CD4-positive, alpha-beta memory T cell (primary cell): ENCODE measurements at places on chromosomes 6 and 20. TPM values are rescaled to one million over a fixed set of nuclear protein-coding genes. Genes with fewer than 3 reads are reported as not detected.

The PHACTR1 gene
- total RNA-seq = 0.44 TPM

The PLAGL1 gene
- 4.7 TPM for total RNA-seq

DNA sequence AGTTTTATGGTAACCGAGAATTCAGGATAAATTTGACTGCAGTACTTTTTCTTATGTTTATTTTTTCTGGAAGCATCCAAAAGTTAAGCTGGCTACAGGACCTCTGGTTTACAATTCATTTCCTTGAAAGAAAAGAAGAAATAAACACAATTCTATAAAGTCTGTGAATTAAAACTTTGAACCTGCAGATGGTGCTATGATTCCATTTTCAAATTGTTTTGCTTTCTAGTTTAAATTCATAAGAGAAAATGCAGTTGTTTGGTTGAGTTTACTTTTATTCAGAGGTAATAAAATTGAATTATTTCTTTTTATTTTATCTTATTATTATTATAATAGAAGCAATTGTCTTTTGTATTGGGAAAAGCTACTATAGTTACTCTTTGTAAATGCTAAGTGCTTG lies 1.8 kb upstream of the VIP start:
- no peak for DNase-seq

DNA sequence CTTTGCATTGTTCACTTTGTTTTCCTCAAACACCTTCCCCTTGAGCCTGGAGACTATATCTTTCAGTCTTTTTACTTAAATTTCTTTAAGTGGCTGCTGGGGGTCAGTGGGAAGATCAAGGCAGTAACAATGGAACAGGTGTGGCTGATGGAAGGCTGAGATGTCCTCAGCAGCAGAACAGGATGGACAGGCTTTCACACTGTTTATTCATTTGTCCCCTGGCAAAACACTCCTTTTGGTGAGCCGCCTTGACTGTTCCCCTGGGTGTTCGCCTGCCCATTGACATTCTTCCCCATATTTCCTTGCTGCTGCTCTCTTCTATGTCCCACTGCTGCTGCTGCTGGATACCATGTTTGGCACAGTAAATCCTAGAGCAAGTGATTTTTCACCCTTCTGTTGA lies 38.1 kb downstream of the RNF144B start:
- no peak for DNase-seq

DNA sequence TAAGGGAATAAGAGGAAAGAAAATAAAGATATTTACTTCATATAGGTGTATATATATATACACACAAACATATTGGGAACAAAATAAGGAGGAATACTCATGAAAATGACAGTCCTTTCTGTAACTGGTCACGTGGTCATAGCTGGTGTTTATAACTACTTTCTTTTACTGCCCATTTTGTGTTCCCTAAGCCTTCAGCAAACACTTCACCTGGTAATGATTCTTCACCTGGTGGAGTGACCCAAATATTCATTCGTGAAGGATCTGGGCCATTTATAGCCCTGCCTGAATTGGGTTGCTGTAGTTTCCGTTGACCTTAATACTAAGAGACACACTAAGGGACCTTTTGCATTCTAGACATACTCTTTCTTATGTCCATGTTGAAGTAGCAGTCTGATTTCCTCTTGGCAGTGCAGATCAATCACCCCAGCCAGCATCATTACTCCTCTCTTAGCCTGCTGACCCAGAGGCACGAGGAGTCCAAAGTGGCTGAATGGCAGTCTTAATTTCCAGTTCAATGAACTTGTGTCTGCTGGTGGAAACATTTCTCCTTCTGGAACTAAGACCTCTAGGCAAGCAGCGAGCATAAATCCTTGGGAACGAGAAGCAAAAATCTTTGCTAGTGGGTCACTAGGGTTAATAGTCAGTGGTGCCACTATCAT lies 39.9 kb upstream of the IYD start:
- DNase-seq = no peak

DNA sequence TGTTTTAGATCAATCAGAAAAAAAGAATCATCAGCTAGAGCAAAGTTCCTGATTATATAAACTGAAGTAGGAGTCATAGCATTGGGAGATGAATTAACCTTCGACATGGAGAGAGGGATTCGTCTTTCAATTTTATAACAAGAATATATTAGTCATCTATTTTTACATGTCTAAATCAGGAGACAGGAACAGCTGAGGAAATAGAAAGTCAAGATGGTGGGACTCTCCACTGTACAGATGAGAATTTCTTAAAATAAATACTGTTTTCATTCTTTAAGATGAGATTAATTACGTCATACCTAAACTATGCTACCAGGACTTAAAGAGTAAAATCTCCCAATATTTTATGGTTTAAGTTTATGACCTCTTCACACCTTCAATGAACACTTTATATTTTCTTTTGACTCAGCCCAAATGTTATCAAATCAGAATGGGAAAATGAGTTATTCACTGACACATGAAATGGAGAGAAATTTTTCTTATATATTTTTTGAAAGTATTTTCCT lies 1137.7 kb downstream of the EPHA7 start:
- no peak for DNase-seq

GRCh38 chr6:138520463-138520862 lies 21.2 kb upstream of the NHSL1 start:
- peak; percentile 3 for DNase-seq

DNA sequence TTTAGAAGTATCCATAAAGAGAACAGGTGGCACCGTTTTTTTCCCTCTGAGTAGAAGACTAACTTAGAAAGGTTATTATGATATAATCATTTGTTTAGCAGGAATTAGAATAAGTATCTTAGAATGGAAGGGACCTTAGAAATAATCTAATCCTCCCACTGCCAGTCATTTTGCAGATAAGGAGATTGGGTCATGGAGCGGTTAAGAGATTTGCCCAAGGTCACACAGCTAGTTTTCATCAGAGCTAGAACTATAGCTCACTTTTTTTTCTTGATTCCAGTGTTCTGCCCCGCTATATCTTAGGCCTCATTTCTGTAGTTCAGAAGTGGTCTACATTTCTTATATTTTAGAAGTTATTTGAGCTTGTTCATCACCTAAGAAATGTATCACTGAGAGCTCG lies 139.6 kb downstream of the PRL start:
- no peak for DNase-seq

DNA sequence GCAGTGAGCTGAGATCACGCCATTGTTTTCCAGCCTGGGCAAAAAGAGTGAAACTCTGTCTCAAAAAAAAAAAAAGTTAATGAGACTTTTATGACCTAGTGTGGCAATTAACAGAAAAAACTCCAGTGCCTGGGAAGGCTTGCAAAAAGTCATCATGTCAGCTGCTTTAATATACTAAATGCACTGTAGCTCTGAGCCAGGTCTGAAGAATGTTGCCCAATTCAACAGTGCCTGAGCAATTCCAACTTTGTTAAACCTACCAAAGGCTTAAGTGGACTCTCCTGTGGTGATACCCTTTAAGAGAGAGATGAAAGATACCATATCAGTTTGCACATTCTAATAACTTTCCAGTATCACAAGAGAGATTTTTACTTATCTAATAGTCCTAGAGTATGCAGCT lies 6.5 kb upstream of the ROS1 start:
- no peak for DNase-seq

- DNase-seq = no peak
These were observed 60.3 kb downstream of the ME1 start for GRCh38 chr6:83370567-83370966.

DNA sequence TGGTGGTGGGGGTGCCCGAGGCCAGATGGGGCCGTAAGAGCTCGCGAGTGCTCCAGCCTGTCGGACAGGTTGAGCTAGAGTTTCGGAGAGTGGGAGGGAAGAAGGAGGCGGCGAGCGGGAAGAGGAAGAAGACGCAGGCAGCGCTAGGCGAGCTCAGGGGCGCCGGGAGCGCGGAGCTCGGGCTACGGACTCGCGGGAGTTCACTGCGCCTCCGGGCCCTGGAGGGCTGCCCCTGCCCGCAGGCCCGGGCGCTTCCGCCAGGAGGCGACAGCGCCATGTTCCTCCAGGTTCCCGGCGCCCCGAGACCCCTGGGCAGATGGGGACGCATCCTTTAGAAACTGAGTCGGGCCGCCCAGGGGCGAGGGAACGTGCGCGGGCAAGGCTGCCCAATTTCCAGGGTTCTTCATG lies 984 bp downstream of the TFAP2C start:
- DNase-seq = no peak

GRCh38 chr6:33936886-33937285 lies 133.1 kb upstream of the MLN start:
- DNase-seq = no peak

DNA sequence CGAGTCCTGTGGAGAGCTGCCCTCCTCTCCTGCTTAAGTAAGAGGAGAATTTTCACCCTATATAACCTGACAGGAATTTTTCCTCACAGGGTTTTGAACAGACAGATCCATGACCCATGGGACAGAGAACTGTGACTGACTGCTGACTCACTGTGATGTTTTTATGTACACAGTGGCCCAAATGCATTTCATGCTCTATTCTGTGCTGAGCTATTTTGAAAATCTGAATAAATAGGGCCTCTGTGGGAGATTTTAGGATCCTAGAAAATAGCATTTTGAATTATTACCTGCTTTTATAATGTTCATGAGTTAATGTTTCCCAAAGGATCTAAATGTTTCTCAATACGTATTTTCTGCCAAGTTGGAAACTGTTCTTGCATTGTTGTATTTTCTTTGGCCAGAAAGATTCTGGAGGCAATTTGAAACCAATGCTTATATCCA lies 577.4 kb downstream of the HTR1B start:
- DNase-seq = no peak

DNA sequence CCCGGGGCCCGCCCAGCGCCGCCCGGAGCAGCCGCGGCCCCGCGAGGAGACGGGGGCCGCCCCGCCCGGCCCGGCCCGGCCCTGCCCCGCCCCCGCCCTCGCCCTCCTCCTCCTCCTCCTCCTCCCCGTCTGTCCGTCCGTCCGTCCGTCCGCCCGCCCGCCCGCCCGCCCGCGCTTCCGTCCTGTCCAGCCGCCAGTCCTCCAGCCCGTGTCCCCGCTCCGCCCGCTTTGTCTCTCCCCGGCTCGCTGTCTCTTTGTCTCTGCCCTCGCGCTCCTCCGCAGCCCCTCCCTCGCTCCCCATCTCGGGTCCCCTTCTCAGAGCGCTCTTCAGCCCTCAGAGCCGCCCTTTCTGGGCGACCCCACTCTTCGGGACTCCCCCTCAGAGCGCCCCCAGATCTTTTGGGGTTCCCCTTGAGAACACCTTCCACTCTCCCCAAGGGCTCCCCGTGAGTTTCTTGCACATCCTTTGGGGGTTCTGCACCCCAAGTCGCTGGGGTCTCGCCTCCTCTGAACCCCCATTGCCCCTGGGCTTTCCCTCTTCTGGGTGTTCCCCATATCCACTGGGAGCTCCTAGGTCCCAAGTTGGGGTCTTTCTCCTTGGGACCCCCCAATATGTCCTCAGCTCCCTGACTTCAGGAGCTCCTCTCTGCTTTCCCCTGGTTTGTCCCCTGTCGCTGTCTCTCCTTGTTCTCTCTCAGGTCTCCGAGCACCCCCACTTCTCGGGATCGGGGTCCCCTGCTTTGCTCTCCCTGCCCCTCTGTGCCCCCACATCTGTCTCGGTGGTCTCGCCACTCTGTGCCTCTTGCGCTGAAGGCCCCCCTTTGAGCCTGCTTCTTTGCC lies 79.5 kb upstream of the MYL9 start:
- peak; percentile 35 for DNase-seq

DNA sequence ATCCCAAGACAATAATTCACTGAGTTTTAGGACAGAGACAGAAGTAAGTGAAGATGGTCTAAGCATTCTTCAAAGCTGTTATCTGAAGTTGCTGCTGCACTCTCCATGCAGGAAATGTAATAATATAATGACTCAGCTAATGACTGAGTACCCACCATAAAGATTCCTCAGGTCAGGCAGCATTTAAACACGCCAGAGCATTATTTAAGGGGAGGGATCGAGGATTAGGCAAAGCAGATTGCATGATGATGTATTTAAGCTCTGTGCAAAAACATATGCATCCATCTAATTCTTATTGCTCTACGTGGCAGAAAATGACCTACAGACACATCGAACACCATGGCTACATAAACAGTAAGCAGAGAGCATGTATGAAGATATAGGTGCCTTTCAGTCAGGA lies 216.4 kb downstream of the UNC5CL start:
- no peak for DNase-seq

- DNase-seq = no peak
These were observed 2.2 kb upstream of the PTPRA start for GRCh38 chr20:2871111-2871465.

DNA sequence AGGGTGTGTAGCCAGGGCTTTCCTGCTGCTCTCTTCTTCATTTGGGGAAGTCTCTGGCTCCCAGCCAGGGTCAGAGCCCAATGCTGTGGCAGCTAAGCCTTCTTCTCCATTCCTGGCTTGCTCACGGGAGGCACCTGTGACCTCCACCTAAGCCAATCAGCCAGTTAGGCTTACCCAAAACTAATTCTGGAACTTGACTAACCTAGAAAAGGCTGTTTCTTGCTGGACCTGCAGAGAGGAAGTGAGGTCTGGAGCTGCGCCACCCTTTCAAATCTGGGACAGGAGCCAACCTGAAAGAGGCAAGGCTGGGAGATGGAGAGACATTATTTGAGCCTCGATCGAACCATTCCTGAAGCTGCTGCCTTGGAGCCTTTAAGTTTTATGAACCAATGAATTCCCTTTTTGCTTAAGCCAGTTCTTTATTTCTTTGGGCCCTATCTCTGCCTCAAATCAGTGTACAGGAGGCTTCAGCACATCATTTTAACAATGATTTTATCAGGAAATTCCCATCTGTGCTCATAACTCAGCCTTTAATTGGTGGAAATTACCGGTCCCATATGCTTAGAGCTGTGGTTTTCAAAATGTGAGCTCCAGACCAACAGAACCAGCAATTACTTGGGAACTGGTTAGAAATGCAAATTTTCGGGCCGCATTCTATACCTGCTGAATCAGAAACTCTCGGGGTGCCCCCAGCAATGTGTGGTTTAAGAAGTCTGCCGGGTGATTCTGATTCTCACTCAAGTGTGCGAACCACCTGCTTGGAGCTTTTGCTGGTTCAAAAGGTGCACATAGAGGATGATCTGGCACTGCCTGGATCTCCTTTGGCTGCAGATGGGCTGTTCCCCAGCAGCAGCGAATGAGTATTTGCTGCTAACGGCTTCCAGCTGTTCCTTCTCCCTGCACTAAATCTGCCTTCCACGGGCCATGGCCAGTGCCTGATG lies 97.4 kb upstream of the RNF24 start:
- DNase-seq = no peak

DNA sequence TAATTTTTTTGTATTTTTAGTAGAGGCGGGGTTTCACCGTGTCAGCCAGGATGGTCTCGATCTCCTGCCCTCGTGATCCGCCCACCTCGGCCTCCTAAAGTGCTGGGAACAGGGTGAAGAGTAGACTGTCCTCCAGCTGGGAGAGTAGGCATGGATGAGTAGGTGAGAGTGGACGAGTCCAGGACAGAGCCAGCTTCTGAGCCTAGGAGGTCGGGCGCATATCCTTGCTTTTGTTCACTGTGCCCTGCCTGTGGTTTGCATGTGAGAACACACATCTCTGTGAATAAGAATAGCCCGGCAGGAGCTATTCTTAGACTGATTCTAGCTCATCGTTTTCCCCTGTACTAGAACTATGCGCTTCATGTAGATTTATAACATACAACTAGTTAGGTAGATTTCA lies 78.3 kb downstream of the RPP40 start:
- DNase-seq = no peak

DNA sequence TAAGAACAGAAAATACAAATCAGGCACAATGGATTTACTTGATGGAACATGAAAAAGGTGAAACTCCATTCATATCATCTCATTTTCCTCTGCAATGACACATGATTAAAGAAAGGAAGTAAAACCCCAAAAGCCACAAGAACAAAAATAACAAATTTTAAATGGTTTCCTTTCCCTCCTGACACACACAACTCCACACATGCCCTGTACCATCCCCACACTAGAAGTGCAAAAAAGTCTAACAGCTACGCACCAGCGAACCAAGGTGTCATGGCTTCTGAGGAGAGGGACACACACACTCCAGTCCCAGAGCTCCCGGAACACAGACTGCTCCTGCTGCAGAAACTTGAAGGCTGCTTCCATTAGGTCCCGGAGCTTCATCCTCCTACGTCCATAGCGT lies 25.3 kb downstream of the MDN1 start:
- DNase-seq = peak; percentile 36
